ENCODE measurements at places on chromosomes 12 and 14.

DNA sequence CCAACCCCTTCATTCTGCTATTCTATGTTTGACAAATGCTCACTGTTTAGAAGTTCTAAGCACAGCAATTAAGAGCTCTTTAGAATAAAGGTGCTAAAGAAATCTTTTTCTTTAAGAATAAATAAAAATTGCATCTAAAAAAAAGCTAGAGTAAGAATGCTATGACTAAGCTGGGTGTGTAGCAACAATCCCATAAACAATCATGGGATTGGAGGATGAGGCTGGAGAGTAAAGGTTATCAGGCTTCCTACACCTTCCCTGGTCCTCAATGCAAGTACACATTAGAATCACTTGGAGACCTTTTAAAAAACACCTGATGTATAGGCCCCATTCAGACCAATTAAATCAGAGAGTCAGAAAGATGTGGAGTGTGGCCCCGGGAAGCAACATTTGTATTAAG, 88.3 kb downstream of the CIT start:
- DNase-seq = no peak

DNA sequence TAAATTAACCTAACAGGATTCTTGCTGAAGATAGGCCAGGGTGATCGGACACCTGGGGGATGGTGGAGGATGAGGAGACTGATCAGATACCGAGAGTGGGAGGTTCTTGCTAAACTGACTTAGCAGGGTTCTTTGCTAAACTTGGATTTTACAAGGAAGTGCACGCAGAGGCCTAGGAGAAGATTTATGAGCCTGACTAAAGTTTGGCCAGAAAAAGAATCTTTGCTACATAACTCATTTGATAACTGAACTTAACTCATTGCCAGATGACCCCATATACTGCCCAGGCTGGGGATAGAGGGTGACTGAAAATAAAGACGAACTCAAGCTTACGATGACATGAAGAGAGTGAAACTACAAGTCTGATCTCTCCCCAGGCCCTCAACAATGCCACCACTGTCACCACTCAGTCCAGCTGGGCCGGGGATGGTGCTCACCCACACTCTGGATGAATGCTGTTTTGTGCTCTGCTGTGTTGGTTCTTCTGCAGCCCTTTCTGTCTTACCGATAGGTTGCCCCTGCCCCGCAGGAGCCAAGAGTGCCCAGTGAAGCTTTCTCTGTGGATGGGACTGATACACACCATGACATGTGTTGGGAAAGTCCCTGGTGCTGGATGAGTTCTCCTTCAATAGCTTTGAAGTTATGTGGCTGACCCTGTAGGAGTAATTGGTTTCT, 29.0 kb downstream of the PPFIBP1 start:
- no peak for DNase-seq

DNA sequence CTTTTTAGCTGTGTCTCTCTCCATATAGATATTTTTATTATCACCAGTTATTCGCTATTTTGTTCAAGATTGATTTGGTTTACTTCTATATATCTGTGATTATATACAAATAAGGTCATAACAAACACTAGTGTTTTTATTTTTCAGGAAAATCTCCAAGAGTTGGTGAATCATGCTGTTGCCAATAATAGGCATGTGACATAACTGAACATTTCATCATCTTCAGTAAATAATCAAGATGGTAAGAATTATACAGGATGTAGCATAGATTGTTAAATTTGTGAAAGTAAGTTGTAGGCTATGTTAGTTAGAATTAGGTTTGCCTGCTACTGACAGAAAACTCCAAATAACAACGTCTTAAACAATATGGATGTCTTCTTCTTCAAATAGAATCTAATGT, 240.9 kb upstream of the PDE3A start:
- no peak for DNase-seq

DNA sequence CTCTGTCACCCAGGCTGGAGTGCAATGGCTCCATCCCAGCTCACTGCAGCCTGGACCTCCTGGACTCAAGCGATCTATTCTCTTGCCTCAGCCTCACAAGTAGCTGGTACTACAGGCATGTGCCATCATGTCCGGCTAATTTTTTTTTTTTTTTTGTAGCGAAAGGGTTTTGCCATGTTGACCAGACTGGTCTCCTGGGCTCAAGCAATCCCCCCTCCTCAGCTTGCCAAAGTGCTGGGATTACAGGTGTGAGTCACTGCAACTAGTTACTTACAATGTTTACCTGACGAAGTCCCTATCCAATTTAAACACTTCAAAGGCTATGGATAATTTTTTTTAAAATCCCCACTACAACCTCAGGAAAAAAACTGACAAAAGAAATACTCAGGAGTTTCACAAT, 1.8 kb downstream of the KRR1 start:
- no peak for DNase-seq

GRCh38 chr14:53325176-53325806, 172.2 kb upstream of the DDHD1 start:
- DNase-seq = no peak

- no peak for DNase-seq
These were observed 163.0 kb downstream of the OTOGL start for GRCh38 chr12:80262346-80262745.

GRCh38 chr12:123065676-123066383, 85.1 kb downstream of the PITPNM2 start:
- DNase-seq = no peak

DNA sequence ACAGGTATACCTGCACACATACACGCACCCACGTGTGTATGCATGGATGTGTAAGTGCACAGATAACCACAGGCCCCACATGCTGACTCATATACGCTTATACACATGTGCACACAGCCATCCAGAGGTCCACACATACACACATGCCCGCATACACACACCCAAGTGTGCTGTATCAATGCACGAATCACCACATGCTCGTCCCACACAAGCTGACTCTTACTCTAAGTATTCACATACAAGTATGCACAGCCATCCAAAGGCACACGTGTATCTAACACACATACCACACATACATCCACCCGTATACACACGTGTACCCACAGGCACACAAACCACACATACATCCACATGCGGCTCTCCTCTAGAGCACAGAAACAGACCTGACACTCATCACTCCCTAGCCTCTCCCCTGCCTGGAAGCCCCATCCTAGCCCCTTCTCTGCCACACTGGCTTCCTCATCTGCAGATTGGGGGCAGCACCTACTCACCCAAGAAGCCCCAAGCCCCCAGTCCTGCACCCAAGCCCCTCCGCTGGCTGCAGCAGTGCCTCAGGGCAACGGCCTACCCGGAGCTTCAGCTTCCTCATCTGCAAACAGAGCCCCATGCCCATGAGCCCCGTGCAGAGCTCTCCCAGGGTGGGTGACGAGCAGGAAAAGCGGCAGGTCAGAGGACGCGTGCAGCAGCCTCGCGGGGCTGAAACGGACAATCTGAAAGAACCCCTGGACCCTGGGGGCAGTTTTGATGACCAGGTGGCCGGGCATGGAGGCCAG, 105.4 kb downstream of the NCOR2 start:
- no peak for DNase-seq

DNA sequence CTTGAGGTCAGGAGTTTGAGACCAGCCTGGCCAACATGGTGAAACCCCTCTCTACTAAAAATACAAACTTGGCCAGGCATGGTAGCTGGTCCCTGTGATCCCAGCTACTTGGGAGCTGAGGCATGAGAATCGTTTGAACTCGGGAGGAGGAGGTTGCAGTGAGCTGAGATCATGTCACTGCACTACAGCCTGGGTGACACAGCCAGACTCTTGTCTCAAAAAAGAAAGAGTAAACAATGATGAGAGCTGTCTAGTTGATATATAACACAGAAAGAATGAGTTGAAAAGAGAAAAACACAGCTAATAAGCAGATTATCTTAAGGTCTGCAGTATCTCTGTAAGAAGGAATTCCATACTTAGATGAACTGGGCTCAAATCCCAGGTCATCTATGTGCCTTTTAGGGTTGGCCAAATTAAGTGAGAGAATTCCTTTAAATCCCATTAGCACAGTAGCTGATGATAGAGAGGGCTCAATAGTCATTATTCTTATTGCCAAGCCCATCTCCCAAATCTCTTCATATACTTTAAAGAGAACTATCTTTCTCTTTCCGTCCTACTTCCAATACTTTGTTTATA, 31.1 kb upstream of the STRAP start:
- no peak for DNase-seq

DNA sequence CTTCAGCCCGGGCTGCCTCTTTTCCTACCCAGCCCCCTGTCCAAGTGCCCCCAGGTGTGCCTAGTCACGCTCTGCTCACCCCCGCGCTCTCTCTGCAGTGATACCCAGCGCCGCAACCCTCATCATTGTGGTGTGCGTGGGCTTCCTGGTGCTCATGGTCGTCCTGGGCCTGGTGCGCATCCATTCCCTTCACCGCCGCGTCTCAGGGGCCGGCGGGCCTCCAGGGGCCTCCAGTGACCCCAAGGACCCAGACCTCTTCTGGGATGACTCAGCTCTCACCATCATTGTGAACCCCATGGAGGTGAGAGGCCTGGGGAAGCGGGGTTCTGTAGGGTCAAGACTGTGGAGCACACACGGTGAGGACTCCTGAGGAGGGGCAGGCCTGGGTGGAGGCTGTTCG, 27.2 kb downstream of the CLSTN3 start:
- DNase-seq = no peak

DNA sequence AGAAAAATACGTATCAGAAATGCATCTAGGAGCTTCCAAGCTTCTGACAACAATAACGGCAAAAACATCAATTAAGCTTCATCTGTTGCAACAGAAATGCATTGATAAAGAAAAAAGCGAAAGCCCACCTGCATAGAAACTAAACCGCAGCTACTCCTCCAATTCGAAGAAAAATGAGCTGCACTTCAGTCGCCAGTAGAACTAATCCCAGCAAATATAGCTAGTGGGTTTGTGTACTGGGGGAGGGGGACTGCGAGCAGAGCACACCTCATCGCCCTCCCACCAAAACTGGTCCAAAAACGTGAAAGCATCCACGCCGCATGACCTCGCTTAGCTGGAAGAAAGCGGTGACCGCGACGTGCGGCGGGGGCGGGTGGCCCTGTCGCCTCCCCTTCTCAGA, 1.2 kb downstream of the SLC35F4 start:
- no peak for DNase-seq

DNA sequence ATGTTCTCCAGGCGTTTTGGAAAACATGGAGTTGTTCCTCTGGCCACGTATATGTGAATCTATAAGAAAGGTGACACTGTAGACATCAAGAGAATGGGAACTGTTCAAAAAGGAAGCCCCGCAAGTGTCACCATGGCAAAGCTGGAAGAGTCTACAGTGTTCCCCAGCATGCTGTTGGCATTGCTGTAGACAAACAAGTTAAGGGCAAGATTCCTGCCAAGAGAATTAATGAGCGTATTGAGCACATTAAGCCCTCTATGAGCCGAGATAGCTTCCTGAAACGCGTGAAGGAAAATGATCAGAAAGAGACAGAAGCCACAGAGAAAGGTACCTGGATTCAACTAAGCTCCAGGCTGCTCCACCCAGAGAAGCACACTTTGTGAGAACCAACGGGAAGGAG, 92.5 kb upstream of the EIF5 start:
- no peak for DNase-seq

DNA sequence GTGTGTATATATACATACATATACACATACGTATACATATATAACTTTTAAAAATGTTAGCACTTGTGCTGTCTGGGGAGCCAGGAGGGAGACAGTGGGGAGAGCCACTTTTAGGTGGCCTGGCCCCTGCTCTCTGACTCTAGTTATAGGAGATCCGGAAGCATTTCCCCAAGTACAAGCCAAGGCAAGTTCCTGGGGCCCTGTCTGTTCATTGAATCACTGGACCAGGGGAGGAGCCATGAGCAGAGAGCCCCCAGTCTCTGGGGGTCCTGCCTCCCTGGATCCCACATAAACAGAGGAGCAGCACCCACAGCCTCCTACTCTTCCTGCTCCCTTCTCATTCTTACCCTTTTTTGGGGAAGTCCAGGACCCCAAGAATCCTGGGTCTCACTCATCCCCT, 45.4 kb upstream of the TMED10 start:
- DNase-seq = no peak

- DNase-seq = no peak
These were observed 12.2 kb upstream of the NR1H4 start for GRCh38 chr12:100461330-100461973.

DNA sequence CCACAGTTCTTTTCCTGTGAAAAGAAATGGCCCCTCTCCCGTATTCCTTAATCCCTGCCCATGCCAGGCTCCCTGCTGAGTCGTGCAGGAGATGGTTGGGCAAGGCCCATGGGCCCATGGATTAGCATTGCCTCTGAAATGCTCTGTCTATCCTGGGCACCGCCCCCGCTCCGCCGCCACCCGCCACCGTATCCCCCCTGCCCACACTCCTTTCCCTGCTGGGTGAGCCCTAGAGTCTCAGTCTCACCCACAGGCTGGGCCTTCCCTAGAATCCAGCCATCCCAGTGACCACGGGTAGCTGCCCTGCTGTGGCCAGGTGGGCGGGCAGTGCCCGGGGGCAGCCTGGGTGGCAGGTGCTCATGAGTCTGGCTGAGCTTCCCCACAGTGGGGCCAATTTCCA, 50.6 kb downstream of the TSPAN11 start:
- no peak for DNase-seq

GRCh38 chr14:96455588-96455987, 46.6 kb upstream of the PAPOLA start:
- no peak for DNase-seq

- no peak for DNase-seq
These were observed 51.2 kb downstream of the SMIM41 start for GRCh38 chr12:52130711-52131110.

- no peak for DNase-seq
These were observed 465.6 kb downstream of the ZFP36L1 start for GRCh38 chr14:68327231-68327630.

GRCh38 chr14:22497671-22498093, 91.3 kb downstream of the DAD1 start:
- no peak for DNase-seq

- no peak for DNase-seq
These were observed 16.4 kb downstream of the ARID2 start for GRCh38 chr12:45745861-45746277.

- no peak for DNase-seq
These were observed 6.5 kb downstream of the NUBPL start for GRCh38 chr14:31567655-31568054.

DNA sequence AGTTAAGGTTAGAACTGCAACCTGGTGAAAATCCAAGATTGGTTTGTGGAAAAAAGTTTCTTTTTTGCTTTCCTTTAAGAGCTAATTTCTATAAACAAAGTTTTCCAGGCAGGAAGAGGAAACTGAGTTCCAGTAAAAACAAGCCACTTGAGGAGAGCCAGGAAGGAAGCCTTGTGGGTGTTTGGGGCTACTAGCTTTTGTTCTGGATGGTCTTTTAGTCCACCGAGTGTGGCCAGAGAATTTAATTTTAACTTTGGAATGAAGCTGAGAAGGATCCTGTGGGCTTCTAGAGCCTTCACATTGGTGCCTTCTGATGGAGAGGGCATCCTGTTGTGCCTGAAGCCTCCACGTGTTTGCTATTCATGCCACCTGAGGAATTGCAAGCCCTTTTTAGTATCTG, 327.9 kb downstream of the C12orf75 start:
- DNase-seq = no peak

All from stimulated activated CD4-positive, alpha-beta T cell treated with anti-CD3 and anti-CD28 coated beads, Interleukin-2, amount 100 ng/mL, for 24 hours (primary cell).